Uterus (tissue), 4 donors: ENCODE measurements at places on chromosomes 16 and 17.

DNA sequence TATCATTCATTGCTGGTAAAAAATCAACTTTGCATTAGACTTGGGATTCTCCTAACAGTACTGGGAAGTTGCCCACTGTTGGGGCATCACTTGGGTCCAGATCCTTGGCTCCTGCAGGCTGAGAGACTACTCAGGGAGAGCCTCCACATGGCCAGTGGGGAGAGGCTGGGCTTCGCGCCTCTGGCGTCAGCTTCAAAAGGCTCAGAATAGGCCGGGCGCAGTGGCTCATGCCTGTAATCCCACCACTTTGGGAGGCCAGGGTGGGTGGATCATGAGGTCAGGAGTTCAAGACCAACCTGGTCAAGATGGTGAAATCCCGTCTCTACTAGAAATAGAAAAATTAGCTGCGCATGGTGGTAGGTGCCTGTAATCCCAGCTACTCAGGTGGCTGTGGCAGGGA lies 3.4 kb upstream of the CSHL1 start:
- no peak for DNase-seq

- no peak for DNase-seq
Measured at GRCh38 chr16:9415545-9415944, 324.1 kb downstream of the HAPSTR1 start.

DNA sequence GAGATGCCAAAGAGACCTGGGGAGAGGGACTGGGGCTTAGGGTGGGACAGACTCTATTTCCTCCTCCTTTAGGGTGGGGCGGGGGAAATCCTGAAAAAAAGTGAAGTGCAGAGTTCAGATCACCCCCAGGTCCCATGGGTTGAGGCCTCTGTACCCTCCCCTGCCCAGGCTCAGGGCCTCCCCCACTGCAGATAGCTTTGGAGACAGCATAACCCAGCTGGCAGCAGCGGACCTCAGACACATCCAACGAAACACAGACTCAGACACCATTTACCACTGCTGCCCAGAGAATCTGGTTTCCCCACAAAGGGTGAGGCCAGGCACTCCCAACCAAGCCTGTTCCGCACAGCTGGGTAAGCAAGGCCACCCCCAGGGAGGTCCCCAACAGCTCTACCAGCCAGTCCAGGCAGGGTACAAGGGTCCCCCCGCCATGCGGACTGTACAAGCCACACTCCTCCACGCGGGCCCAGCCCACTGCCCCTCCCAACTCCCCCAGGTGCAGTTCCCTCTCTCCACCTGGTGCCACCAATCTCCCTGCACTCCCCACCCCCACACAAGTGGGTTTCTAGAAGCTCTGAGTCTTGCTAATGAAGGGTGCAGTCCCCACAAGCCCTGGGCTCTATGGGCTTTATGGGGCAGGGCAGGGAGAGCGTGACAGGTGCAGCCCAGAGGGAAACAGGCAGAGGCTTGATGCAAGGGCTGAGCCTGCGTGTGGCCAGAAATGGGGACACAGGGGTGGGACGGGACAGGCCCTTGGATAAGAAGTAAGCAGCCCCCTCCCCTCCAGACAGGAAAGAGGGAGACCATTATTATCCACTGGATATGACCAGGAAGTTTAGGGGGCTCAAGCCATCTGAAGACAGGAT lies 8.9 kb downstream of the RHBDF2 start:
- no peak for DNase-seq

DNA sequence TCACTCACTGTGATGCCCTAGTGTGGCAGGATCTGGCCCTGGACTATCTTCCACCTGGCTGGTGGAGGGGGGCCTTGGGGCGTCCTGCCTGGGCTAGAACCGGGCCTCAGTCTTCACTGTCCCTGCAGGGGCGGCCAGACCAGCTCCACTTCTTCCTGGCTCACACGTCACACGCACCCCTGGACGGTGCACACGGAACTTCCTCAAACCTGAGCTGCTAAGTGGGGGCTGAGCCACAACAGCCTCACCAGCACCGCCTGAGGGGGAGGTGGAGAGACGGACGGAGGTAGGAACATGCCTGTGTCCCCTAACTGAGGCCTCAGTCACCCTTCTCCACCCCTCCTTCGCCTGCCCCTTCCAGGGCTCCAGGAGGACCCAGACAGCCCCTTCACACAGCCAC lies 36.6 kb downstream of the TIMM22 start:
- DNase-seq = no peak

DNA sequence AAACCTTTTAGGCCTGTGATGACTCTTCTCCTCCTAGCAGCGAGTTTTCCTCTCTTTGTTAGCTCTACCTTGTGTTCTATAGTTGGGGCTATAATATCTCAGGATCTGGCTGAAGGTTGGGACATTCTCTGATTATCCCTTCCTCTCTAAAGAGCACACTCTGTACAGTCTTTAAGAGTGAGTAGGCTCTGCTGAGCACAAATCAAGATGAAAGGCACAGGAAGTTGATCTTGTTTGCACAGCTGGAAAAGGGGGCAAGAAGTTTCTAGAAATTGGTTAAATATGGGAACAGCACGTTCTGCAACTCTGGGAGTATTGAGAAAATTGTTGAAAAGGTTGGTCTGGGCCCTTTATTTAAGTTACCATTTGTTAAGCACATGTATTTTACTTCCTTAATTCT lies 240.9 kb downstream of the CDH11 start:
- no peak for DNase-seq

GRCh38 chr17:2218426-2218825 lies 85.2 kb downstream of the SMG6 start:
- DNase-seq = no peak

DNA sequence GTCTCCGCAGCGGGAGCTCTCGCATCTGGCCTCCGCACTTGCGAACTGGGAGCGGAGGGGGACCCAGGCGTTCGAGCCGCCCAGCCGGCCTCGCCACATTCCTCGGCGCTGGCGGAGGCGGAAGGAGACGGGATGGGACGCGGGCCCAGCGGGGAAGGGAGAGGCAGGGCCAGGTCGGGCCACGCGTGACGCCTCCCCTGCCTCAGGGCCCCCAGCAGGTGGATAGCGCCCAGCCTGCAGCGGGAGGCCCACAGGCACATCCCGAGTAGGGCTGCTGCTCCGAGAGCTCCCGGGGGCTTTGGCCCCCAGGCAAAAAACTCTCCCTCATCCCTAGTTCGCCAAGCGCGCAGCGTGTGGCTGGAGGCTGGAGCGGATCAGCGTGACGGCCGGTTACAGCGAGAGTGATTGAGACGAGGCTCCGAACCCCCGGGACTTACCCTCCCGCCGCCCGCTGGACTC lies 800 bp downstream of the PLEKHH3 start:
- peak; percentile 69 for DNase-seq

GRCh38 chr16:3821184-3821583 lies 59.3 kb downstream of the CREBBP start:
- DNase-seq = no peak

GRCh38 chr16:11618107-11618717 lies 31.5 kb upstream of the LITAF start:
- DNase-seq = no peak

- DNase-seq = no peak
Measured at GRCh38 chr16:81505011-81505661, 60.5 kb downstream of the CMIP start.

GRCh38 chr17:17793378-17794214 lies 43.2 kb downstream of the SREBF1 start:
- DNase-seq = no peak

- no peak for DNase-seq
Measured at GRCh38 chr16:24208710-24209109, 47.4 kb upstream of the CACNG3 start.

DNA sequence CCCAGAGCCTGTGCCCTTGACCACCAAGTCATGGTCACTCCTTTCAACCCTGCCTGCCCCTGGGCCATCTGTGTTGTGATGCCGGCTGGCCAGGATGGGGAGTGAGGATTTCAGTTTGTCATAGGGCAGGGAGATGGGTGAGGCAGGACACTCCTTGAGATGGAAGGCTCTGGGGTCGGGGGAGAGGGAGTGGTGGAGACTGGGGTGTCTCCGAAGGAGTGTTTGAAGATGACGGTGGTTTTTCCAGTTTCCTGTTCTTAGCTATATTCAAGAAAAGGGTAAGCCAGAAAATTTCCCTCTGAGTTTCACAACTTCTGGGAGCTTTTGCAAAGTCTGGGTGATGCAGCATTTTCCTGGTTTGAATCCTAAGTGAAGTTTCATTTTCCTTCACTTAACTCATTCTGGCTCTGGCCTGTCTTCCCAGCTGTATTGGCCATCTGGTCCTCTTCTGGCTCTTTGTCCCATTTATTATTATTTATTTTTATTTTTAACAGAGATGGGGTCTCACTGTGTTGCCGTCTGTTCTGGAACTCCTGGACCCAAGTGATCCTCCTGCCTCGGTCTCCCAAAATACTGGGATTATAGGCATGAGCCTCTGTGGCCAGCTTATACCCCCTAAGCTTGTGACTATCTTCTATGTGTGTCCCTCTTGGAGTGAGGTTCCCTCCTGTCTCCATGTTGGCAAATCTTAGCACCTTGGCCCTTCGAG lies 27.7 kb downstream of the ABCC1 start:
- peak; percentile 33 for DNase-seq

- no peak for DNase-seq
Measured at GRCh38 chr16:12321311-12321842, 344.8 kb downstream of the SNX29 start.

GRCh38 chr16:84794186-84794585 lies 25.6 kb upstream of the CRISPLD2 start:
- DNase-seq = no peak

DNA sequence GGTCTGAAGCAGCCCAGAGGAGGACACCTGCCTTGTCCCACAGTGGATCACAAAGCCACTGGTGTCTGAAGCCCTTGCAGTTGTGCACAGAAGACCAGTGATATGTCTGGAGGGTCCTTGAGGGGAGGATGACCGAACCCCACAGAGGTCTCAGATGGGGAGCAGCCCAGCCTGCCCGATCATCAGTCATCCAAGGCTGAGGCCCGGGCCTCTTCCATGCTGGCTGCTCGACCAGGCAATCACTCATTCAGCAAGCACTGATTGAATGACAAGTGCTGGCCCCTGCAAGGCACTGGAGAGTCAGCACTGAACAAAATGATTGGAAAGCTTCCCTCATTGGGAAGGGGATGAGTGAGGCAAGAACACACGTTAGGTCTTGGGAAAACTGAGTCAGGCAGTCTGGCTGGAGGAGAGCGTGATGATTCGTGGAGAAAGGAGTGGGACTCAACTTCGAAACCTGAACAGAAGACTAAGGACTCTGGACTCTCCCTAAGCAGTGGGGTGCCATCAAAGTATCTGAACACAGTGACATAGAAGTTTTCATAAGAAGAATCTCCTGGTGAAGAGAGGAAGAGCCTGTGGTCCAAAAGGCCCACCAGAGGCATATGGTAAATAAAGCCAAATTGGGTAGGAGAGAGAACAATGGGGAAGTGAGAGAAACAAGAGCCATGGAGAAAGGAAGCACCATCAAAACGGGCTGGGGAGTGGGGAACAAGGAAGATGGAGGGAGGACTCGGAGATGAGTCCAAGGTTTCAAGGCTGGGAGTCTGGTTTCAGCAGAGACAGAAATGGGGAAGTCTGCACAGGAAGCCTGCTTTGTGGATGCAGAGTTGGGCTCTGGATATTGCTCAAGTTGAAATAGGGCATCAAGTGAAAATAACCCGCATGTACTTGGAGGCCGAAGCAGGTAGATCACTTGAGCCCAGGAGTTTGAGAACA lies 10.2 kb downstream of the PIK3R5 start:
- DNase-seq = no peak

- DNase-seq = peak; percentile 96
Measured at GRCh38 chr17:47831003-47831933, at the start of the genes LRRC46 and MRPL10. Gene LRRC46 (plus strand): TSS chr17:47831670. CDS start chr17:47831990, 320 bp downstream. Gene MRPL10 (minus strand): TSS chr17:47831541. CDS start chr17:47831511, 30 bp downstream.

GRCh38 chr17:6969323-6969726 lies 26.5 kb upstream of the ALOX12 start:
- DNase-seq = no peak

DNA sequence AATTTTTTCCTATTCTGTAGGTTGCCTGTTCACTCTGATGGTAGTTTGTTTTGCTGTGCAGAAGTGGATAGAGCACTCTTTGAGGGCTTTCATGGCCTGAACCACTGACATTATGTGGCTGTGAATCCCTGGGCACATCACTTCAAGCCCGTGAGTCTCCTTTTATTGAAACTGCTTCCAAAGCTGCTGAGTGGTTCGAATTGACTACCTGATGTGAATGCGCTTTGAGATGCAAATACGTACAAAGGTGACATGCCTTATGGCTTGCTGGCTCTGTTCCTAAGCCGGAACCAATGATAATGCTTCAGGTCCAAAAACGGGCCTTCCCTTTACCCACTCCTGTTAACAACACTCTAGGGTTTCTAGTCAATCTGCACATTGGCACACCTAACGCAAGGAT lies 34.3 kb downstream of the ASPA start:
- DNase-seq = no peak

DNA sequence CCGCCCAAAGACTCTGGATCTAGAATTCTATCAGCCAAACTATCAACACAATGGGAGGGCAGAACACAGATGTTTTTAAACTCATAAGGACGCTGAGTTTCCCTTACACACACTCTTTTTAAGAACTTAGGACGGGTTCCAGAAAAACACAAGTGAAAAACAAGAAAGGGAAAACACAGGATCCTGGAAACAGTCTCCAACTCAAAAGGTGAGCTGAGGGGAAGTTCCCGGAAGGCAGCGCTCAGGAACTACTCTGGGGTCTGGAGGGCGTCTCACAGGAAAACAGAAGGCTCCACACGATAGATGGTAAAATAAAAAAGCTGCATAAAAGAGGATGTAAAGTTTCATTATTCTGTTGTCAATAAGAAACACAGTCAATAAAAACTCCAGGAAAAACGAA lies 80.2 kb upstream of the DOC2B start:
- no peak for DNase-seq

DNA sequence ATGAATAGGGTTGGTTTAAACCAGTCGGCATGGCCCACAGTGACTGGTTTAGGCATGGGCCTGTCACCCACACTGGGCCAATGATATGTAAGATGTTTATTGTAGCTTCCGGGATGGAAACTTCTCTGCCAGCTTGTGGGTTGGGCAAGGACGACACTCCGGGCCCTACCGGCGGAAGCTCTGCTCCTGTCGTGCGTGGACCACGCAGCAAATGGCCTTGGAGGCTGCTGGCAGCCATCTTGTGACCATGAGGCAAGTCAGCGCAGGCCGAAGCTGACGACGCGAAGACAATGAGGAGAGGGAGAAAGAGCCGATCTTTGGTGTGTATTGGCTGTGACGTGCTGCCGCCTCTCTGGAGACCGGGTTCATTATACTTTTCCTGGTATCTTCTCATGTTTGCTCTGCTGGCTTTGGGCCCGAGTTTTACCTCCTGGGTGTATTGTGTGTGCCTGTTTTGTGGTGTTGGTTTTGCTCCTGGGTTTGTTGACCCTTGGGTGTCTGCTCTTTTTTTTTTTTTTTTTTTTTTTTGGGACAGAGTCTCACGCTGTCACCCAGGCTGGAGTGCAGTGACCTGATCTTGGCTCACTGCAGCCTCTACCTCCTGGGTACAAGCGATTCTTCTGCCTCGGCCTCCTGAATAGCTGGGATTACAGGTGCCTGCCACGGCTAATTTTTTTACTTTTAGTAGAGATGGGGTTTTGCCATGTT lies 15.4 kb downstream of the SLC25A10 start:
- no peak for DNase-seq

- DNase-seq = no peak
Measured at GRCh38 chr17:45282683-45283644, 21.1 kb upstream of the SPATA32 start.

DNA sequence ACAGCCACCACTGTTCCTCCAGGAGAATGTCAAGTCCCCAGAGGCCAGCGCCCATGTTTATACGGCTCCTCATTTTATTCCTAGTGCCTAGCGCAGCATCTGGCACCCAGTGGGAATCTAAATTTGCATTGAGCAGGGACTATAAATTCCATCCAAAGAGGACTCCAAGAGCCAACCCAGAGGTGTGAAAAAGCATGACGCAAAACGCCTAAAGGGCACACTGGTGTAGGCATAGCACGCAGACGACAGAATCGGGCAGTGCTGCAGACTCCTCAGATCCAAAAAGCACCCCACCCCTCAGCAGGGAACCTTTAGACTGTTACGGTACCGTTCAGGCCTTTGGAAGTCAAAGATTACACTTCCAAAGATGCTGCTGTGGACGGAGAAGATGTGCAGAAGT lies 19.5 kb downstream of the TEKT5 start:
- no peak for DNase-seq
